ENCODE measurements at places on chromosomes 1 and 21.

DNA sequence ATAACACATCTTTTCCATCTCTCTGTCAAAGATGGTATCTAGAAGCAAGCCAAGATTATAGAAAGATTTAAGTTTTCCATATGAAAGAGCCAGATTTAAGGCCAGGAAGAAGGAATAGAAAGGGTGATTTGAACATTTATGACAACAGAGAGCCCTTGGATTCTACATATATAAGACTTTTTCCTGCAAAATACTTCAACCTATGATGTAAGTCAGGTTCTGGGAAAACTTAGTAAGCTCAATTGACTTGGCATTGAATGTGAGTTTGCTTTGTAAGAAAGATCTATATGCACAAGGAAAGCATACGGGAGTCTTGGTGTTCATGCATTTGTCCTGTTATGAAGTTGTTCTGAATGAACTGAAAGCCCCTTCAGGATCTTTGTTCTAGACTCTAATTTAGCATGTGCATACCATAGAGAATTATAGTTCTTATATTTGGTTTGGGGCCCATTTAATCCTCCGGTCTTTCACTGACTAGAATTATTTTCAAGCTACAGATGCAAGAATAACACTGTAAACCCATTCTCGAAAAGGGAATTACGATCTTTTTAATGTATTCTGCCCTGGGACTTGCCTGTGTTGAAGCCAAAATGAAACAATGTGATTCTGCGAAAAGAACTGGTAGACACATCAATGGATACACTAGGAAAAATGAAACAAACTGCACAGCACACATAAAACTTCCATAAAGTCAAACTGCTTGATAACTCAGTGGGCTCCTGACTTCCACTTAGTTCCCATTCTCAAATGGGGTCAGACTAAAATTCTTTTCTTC lies 152.8 kb downstream of the DISP1 start:
- DNase-seq: no peak

GRCh38 chr1:205842229-205842628 lies 7.7 kb downstream of the PM20D1 start:
- no peak for DNase-seq

DNA sequence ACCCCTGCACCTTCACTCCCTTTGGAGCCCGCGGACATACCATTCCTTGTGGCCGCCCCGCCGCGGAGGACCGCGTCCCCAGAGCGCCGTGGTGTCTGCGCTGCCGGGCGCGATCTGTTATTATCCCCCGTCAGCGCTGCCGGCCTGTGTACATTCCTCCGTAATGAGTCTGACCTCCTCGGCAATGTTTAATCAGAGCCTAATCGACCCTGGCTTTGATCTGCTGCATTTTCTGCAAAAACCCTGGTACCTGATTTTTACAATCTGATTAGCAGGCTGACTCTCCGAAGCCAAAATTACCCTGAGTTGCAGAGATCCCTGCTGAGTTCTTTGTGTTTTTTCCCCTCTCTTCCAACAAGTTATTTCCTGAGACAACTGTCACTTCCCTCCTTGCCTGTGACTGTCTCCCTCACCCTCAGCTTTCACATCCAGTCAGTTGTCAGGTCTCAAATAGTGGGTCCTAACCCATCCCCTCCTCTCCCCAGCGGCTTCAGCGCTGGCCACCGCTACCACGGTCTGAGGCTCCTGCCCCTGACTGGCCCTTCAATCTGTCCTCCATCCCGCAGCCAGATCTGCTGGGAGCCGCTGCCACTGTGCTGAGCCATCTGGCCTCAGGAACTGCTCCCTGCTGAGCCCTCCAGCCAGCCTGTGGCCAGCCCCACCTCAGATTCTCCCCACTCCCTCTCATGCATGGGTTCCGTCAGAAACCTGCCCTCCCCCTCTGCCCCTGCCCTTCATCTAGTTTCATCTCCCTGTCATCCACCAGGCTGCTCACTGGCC lies 53.5 kb downstream of the GLIS1 start:
- no peak for DNase-seq

DNA sequence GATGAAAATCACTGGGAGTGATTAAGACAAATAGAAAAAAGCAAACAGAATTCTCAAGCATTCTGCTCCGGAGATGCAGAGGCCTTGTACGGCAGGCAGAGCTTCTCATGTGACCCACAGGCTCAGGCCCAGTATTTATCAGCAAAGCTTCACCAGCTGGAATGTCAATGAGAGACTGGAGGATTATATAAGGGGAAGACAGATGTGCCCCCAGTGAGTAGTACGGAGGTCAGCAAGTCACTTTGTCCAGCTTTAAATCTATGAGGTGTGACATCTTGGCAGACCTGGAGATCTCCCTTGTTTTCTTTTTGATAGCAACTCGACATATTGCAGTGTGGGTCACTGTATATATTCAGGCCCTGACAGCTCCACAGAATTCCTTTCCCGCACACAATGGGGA lies 106.8 kb downstream of the HHIPL2 start:
- DNase-seq: no peak

DNA sequence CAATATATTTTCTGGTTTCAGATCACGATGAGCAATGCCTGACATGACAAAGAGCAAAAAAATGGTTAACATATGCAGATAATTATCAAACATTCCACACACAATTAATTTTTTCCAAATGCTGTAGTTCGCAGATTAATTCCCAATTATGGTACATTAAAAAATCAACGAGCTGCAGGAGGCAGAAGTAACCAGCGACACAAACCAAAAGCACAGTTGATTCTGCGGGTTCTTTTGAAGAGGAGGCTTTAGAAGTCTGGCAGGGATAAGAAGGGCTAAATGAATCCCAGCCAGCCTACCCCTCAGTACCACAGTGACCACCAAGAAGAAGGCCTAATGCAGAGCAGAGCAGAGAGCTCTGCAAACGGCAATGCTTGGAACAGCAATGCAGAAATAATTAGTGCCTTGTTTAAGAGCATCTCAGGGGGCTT lies 17.0 kb upstream of the KNCN start:
- DNase-seq: no peak

- DNase-seq: peak; percentile 39
Observed at GRCh38 chr1:42379794-42380585, 602 bp upstream of the RIMKLA start.

GRCh38 chr1:202416641-202417040 lies 68.1 kb downstream of the PPP1R12B start:
- no peak for DNase-seq

- DNase-seq: no peak
Observed at GRCh38 chr1:214524824-214525223, 26.6 kb downstream of the PTPN14 start.

DNA sequence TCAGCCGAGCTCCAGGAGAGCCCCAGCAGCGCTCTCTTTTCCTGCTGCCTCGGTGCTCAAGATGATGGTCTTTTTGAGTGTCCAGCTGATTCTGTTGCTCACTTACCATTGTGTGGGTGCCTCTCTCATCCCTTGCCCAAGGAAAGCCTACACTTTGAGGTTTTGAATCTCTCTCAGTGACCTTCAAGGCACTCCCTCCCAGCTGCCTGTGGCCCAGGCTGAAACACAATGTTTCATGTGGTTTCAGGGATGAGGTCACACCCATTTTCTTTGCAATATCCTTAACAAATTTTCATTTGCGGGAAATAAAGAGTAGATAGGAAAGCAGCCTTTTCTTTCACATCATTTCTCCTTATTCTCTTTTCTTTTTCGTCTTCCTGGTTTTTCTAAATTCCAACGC lies 12.6 kb upstream of the MRPS14 start:
- peak; percentile 19 for DNase-seq

DNA sequence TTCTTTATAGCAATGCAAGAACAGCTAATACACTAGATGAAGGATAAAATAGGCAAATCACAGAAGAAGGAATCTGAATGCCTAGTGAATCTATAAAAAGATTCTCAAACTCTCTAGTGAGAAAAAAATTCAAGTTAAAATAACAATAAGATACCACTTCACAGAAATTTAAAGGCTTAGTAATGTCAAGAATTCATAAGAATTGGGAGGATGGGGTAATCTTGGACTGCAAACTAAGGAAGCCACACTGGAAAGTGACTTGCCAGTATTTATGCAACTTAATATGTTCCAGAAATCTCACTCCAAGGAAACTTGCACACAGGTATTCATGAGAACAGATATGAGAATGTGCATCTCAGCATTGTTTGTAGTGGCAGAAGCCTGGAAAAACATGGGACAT lies 38.9 kb upstream of the PRRC2C start:
- DNase-seq: no peak

DNA sequence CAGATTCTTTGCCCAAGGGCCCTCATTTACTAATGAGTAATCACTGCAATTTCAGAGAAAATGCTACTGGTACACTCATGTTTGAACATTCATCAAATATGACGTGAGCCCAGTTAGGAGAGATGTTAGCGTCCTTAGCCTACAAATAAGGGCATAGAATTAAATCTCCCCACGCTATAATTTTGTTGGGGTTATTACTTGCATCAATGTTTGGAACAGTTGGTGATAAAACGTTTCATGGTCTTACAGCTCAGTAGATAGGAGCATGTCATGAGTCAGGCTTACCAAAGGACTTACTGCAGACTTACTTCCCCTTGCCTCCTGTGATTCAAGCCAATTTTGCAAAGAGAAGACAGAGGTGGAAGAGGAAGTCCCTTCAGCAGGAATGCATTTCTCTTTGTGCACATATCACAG lies 304.0 kb downstream of the KIF26B start:
- DNase-seq: peak; percentile 90

GRCh38 chr1:98516306-98516705 lies 145.2 kb upstream of the SNX7 start:
- DNase-seq: no peak

- DNase-seq: no peak
Observed at GRCh38 chr1:112506306-112506705, 2.5 kb upstream of the WNT2B start.

GRCh38 chr1:200391747-200392146 lies 18.1 kb downstream of the ZNF281 start:
- DNase-seq: no peak

DNA sequence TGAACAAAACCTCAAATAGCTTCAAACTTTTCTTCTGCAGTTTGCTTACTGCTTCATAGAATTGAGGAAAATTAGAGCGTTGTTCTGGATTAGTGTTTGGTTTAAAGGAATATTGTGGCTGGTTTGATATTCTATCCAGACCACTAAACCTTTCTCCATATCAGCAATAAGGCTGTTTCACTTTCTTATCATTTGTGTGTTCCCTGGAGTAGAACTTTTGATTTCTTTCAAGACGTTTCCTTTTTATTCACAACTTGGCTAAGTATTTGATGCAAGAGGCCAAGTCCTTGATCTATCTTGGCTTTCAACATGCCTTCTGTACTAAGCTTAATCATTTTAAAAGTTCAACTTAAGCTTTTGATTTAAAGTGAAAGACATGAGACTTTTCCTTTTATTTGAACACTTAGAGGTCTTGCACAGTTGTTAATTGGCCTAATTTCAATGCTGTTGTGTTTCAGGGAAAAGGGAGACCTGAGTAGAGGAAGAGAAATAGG lies 359.1 kb downstream of the S1PR1 start:
- DNase-seq: no peak

DNA sequence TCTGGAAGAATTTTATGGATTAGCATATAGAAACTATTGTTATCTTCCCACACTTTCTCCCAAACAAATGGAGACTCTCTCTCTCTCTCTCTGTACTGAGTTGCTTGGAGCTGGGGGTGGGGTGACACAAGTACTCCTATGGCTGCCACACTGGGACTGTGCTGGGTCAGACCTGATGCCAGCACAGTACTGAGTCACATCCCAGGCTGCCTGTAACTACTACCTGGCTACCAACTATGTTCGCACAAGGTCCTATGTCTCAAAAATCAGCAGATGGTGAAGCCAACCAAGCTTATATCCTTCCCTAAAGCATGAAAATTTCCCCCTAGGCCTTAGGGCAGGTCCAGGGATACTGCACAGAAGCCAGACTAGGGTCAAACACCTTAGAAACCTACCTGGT lies 66.6 kb downstream of the FAF1 start:
- no peak for DNase-seq

- peak; percentile 59 for DNase-seq
Observed at GRCh38 chr1:226344441-226345259, 35.7 kb upstream of the LIN9 start.

GRCh38 chr1:153578490-153578889 lies 12.8 kb upstream of the S100A2 start:
- no peak for DNase-seq

- no peak for DNase-seq
Observed at GRCh38 chr1:2137257-2138121, 57.1 kb downstream of the FAAP20 start.

DNA sequence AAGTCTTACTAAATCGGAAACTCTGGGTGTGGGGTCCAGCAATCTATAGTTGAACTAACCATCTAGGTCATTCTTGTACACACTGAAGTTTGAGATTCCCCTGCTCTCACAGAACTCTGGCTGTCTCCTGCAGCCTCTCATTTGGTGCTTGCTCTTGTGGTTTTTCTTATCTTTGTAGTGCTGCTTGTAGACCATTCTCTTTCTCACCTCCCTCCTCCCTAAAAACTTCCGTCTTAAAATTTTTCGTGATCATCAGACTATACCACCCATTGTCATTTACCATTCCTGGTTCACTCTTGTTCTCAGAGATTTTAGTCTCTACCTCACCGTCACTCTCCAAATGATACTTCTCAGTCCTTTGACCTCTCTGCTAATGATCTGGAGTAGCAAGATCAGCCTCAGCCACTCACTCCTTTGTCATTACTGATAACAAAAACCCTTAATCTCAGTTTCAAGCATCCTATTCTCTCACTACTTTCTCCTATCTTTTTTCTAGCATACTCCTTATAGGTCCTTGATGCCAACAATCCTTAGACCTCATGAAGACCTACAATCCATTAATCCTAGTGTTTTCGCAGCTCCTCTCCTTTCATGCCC lies 13.0 kb upstream of the EPHX4 start:
- no peak for DNase-seq

GRCh38 chr1:22775478-22775877 lies 64.8 kb downstream of the EPHB2 start:
- DNase-seq: no peak

GRCh38 chr1:160346463-160346862 lies 3.3 kb downstream of the NCSTN start:
- DNase-seq: peak; percentile 35

DNA sequence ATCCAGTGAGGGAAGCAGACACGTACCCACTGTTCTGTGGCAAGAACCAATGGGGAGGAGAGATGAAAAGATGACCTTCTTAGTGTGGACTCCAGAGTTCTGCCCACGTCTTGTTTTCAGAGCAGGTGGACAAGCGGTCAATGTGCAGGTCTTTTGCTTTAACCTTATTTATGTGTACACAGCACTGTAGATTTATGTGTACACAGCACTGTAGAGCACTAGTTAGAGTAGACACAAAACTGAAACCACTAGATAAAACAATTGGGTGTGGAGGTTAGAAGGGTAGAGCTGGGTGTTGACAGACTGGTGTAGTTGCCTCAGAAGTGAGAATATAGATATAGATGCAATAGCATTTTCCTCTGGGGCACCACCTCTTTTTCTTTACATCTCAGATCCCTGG lies 150.0 kb downstream of the MAGI3 start:
- no peak for DNase-seq

GRCh38 chr21:44911384-44912157 lies 9.1 kb downstream of the ITGB2 start:
- DNase-seq: peak; percentile 85

Measured in suppressor macrophage treated with lipopolysaccharide for 1 hour (primary cell).